ENCODE measurements at places on chromosomes 11 and 22.

DNA sequence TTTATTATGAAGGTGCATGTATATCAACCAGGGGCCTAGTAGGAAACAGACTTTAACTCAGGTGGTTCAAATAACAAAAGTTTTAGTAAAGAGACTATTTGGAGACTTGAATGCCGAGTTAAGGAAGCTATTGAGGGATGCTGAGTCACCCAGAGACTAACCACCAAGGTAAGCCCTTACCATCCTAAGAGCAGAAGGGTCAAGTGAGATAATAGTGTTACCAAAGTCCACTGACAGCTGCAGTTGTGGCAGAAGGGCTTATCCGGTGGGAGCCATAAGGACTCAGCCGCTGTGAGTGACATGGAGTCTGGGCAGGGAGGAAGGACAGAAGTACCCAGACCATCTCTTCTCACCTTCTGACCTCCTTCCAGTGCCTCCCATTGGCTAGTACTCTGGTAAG is 134.0 kb downstream of the INSC start:
- DNase-seq: no peak

DNA sequence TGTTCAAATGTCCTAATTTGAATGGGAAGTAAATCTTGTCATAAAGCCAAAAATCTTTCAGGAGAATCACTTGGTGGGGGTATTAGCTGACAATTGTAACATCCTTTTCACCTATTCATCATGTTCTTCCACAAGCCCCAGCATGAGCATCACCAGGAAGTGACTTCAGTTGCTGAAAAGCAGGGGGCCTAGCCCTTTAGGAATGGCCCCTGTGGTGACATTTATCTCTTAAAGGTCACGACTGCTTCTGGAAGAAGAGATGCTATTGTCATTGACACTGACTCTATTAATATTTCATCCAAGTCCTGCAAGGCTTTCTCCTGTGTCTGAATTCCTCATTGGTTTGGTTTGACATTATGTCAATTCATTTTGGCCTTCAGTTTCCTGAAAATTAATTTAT is 92.6 kb downstream of the OR5AK2 start:
- DNase-seq: no peak

DNA sequence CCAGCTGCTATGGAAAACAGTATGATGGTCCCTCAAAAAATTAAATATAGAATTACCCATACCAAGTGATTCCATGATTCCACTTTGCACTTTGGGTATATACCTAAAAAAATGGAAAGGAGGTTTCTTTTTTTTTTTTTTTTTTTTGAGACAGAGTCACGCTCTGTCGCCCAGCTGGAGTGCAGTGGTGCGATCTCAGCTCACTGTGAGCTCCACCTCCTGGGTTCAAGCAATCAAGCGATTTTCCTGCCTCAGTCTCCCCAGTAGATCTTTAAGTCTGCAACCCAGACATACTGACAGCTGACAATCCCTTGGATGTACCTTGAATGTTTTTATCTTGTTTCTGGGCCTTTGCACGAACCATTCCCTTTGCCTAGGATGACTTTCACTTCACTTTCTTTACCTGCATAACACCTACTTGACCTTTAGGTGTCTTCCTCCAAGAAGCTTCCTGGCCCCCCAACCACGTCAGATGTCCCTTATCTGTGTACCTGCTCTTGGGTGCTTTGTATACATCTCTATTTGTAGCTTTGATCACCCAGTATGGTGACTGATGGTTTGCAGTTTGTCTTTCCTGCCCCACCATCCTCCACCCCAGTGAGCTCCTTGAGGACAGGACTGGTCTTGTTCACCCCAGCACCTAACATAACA is 11.6 kb downstream of the UCP3 start:
- DNase-seq: no peak

- DNase-seq: no peak
These were observed 6.0 kb upstream of the OR52E6 start for GRCh38 chr11:5847711-5848110.

- DNase-seq: no peak
These were observed 76.2 kb upstream of the GDPD4 start for GRCh38 chr11:77377734-77378133.

- no peak for DNase-seq
These were observed 44.4 kb downstream of the DCDC1 start for GRCh38 chr11:31325160-31325559.

DNA sequence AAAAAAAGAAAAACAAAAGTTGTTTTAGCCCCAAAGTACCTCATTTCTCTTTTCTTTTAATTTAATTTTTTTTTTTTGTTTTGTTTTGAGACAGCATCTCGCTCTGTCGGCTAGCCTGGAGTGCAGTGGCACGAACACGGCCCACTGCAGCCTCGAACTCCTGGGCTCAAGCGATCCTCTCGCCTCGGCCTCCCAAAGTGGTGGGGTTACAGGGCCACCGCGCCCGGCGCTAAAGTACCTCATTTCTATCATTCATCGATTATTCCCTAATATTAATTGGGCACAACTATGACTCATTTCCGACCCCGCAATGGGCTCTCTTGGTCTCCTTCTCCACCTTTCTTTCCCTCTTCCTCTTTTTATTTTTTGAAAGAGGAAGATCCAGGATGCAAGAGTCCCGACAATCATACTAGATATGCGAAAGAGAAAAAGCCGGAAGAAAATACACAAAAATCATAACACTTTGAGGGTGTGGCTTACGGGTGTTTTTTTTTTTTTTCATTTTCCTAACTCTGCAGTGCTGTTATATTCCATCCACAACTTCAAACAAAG is 475 bp upstream of the AIP start:
- no peak for DNase-seq

- no peak for DNase-seq
These were observed 93.5 kb downstream of the COMMD9 start for GRCh38 chr11:36195496-36196354.

GRCh38 chr11:70605846-70606245 is 207.5 kb downstream of the CTTN start:
- no peak for DNase-seq

- no peak for DNase-seq
These were observed 51.5 kb upstream of the PPARA start for GRCh38 chr22:46098525-46099475.

- DNase-seq: no peak
These were observed 9.8 kb downstream of the MYRF start for GRCh38 chr11:61762223-61762615.

- peak; percentile 83 for DNase-seq
These were observed 7.7 kb downstream of the RIN1 start for GRCh38 chr11:66328302-66329144.

DNA sequence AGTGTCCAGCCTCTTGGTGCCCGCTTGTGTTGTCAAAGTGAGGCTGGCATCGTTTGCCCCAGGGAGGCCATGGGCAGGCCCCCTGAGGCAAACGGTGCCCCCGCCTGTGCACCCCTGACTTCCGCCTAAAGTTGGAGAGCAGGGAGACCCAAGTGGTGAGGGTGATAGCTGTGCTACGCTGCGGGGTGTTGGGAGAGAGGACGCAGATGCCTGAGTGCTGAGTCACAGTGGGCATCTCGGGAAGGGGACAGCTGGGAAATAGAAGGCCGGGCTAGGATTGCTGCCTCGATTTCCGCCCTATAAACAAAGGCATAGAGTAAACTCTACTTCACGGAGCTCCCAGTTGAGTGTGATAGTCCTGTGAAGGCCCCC is 5.8 kb downstream of the GRIK4 start:
- DNase-seq: no peak

DNA sequence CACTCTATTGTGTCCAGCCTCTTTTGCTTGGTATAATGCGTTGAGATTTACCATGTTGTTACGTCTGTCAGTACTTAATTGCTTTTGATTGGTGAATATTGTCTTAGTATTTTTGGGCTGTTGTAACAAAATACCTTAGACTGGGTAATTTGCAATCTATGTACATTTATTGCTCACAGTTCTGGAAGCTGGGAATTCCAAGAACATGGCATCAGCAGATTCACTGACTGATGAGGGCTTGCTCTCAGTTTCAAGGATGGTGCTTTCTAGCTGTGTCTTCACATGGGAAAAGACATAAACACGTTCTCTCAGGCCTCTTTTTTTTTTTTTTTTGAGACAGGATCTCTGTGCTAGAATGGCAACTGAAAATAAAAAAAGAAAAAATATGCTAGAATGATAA is 46.7 kb upstream of the INCENP start:
- no peak for DNase-seq

DNA sequence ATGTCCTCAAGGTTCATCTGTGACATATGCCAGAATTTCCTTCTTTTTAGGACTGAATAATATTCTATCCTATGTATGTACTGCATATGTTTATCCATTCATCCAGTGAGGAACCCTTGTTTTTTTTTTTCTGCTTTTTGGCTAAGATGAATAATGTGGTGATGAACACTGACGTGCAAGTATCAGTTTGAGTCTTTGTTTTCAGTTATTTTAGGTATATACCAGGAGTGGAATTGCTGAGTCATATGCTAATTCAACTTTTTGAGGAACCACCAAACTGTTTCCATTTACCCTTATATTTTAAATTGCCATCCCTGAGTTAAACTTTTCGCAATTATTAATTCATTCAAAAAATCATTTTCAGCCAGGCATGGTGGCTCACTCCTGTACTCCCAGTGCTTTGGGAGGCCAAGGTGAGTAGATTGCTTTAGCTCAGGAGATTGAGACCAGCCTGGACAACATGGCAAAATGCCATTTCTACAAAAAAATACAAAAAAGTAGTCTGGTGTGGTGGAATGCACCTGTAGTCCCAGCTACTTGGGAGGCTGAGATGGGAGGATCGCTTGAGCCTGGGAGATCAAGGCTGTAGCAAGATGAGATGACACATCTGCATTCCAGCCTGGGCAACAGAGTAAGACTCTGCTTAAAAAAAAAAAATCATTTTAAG is 64.2 kb downstream of the MICAL2 start:
- no peak for DNase-seq

DNA sequence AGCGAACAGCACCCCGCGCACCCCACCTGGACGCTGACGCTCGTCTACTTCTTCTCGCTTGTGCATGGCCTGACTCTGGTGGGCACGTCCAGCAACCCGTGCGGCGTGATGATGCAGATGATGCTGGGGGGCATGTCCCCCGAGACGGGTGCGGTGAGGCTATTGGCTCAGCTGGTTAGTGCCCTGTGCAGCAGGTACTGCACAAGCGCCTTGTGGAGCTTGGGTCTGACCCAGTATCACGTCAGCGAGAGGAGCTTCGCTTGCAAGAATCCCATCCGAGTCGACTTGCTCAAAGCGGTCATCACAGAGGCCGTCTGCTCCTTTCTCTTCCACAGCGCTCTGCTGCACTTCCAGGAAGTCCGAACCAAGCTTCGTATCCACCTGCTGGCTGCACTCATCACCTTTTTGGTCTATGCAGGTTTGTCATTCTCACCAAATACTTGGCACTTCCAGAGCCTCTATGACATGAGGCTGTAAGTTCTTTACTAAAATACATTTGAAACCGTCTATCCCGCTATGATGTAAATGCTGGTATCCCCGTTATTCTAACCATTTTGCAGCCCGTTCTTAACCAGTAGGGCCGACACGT is 535 bp downstream of the AQP11 start:
- no peak for DNase-seq

DNA sequence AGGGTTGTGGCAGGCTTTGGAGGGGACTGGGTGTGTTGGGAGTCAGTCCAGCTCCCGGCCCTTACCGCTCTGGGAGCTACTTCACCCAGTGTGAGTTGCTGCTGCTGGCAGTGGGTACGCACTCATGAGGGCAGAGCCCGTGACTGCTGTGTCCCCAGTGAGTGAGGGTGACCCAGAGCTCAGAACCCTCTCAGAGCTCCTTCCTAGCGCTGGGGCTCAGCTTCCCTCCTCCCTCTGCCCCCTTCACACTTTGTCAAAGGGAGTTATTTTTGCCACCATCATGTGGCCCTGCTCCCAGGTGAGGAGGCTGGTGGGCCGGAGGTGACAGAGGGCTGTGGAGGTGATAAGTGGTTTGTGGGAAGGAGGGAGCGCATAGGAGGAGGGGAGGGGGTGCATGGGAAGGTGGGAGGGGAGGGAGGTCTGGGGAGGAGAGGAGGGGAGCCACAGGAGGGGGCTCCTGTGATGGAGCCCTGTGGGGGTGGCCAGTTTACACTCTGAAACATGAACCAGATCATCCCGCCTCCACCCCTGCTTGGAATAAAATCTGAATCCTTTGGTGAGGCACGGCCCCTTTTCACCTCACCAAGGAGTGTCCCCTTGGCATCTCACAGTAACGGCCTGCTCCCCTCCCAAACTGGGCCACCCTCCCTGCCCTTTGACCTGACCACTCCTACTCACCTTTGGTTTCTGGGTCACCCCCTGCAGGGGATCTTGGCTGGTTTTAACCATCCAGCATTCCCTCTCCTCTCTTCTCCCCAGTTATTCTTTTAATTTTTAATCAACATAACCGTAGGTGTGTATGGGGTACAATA is 9.9 kb downstream of the NDUFV1 start:
- DNase-seq: peak; percentile 0

GRCh38 chr11:99327066-99327465 is 306.3 kb downstream of the CNTN5 start:
- DNase-seq: no peak

DNA sequence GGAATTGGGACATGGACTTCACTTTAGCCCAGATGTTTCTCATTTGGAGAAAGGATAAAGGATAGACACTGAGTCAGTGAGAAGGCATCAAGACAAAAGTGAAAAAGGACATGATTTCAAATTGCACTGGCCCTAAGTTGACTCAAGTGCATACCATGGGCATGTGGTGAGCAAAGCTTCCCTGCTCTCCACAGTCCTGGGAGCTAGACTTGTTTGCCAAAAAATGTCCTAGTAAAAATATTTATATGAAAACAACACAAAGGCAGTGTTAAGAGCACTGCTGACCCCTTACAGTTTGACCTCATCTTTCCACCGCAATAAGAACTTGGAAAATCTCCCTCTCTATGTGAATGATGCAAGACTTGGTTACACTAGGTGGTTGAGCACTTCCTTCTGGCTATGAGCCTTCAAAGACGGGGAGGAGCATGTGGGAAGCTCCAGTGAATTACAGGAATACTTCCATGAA is 46.5 kb upstream of the FIBIN start:
- DNase-seq: no peak

Data from CD4-positive, alpha-beta T cell treated with Interleukin-6 at 100 ng/mL for 8 hours (primary cell).